Astrocyte (in vitro differentiated cells and primary cell): ENCODE measurements at places on chromosomes 5 and 9. TPM values are rescaled to one million over a fixed set of nuclear protein-coding genes. Genes with fewer than 3 reads are reported as not detected.

DNA sequence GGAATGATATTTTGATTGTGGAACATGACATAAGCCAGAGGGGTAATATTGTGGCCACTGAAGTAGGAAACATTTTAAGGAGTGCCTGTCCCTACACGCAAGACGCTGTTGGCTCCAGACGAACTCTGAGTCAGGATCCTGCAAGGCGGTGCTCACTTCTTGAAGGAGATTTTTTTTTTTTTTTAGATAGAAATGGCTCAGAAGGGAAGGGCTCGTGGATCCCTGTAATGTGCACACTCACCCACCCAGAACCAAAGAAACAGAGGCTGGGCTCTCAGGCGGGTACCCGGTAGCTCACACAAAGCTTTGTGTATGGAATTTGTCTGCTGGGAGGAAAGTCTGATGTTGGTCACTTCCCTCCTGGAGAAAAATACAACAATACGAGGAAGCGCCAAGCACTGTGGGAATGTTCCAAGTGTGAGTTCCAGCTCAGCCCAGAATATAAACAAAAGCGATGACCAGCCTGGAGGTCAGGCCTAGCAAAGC lies 25.7 kb downstream of the RAPGEF1 start:
- H3K27me3 ChIP-seq = no peaks in the 10 kb centered on the region
- H3K4me3 ChIP-seq = no peak overlapping the region
- DNase-seq = peak; percentile 93

- H3K4me1 ChIP-seq = no peaks in the 10 kb centered on the region
- no peaks in the 10 kb centered on the region for H3K27me3 ChIP-seq
- H3K36me3 ChIP-seq = no peaks in the 10 kb centered on the region
- H3K27ac ChIP-seq = no peak overlapping the region
- no peak overlapping the region for H3K4me3 ChIP-seq
Measured at GRCh38 chr9:102631559-102631958, 363.6 kb upstream of the CYLC2 start.

- H3K36me3 ChIP-seq = no peaks in the 10 kb centered on the region
- H3K4me1 ChIP-seq = no peaks in the 10 kb centered on the region
Measured at GRCh38 chr5:153400931-153401330, 89.5 kb upstream of the GRIA1 start.

GRCh38 chr5:150616506-150616905 lies 24.0 kb upstream of the SYNPO start:
- peaks cover 2% of the 10 kb centered on the region for H3K27me3 ChIP-seq
- no peak for DNase-seq
- H3K4me1 ChIP-seq = peaks cover 39% of the 10 kb centered on the region
- no peaks in the 10 kb centered on the region for H3K36me3 ChIP-seq

DNA sequence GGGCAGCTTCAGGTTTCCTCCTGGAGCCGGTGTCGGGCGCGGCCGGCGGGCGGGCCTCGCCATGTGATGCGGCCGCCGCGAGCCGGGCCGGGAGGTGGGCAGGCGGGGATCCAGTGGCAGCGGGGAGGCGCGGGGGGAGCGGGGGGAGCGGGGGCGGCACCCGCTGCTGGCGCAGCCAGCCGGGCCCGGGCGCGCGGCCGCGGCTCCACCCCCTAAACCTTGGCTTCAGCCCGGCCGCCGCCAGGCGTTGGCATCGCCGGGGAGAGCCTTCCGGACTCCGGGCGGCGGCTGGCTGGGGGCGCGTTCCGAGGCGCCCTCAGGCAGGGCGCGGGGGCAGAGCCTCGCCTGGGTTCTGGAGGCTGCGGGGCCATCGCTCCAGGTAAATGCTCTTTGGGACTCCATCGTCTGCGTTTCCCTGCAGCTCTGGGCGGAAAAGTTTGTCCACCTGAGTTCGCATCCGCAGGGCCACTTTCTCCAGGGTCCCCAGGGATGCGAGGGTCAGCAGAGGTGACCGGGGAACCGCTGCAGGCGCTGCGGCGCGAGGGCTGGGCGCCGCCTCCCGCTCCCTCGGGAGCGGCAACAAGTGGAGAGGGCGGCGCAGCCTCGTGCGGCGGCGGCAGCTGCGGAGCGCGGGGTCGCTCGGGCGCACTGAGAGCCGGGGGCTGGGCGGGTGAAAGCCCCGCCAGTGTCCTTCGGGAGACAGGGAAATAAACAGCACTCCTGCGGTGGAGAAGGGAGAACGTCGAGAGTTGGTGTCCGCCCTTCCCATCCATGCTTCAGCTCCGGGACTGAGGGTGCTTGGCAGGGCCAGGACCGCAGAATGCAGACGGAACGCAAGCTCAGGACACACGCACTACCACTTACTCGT lies at the start of gene ARHGEF28:
Gene ARHGEF28 (plus strand): TSS at position 253 of the 868 bp plus-strand sequence. CDS start 58,656 bp downstream, outside the sequence.
- DNase-seq = peak; percentile 40
- H3K27ac ChIP-seq = peak within 1 kb of the TSS; percentile 47
- H3K4me3 ChIP-seq = peak within 1 kb of the TSS; percentile 79
- no peaks in the 10 kb centered on the region for H3K27me3 ChIP-seq
- H3K4me1 ChIP-seq = peaks cover 17% of the 10 kb centered on the region

- no peaks in the 10 kb centered on the region for H3K4me1 ChIP-seq
- H3K36me3 ChIP-seq = no peaks in the 10 kb centered on the region
- no peak overlapping the region for H3K4me3 ChIP-seq
- no peaks in the 10 kb centered on the region for H3K27me3 ChIP-seq
Measured at GRCh38 chr9:101311758-101312420, 72.9 kb downstream of the BAAT start.

DNA sequence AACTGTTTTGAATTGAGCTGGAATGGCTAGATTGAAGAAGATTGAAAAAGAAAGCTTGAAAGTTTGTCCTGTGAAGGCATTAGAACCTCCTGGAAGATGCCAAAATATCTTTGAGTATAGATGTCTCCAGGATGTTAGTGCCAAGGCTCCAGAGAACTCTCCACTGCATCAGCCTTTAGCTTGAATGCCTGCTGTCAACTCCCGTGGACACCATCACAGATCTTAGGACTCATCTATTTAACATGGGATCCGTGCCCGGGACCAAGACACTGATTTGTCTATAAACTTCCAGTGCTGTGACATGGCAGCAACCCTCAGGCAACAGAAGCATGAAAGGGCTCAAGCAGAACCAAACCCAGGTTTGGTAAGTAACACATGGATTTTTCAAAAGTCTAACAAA lies 670.9 kb upstream of the ST8SIA4 start:
- H3K36me3 ChIP-seq = no peaks in the 10 kb centered on the region
- no peaks in the 10 kb centered on the region for H3K27me3 ChIP-seq
- DNase-seq = no peak
- no peaks in the 10 kb centered on the region for H3K4me1 ChIP-seq
- H3K27ac ChIP-seq = no peak overlapping the region

ZNG1A gene
- total RNA-seq = 45.2 and 49.4 TPM in 2 replicates

OTULINL gene
- total RNA-seq = 2.8 and 4.7 TPM in 2 replicates

DNA sequence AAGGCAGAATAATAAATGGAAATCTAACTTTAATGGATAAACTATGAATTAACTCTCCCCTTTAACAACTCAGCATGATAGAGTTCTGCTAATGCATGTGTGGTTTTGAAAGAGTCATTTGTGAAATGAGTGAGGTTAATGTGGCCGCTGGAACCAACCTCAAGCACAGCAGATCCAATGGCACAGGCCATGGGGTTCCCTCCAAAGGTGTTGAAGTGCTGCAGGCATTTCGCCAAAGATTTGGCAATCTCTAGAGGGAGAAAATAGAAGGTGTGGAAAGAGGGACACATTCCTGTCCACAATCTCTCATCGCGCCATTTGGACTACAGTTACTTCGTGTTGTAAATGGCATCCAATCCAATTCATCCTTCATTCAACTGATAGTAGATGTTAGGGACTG lies 35.0 kb downstream of the AGXT2 start:
- H3K4me1 ChIP-seq = no peaks in the 10 kb centered on the region
- H3K4me3 ChIP-seq = no peak overlapping the region
- no peak overlapping the region for H3K27ac ChIP-seq
- DNase-seq = no peak

OR2Y1 gene
- not detected in 2 replicates for total RNA-seq

IFNB1 gene
- total RNA-seq = 2.5 and 3.2 TPM in 2 replicates

HTR1A gene
- total RNA-seq = not detected in 2 replicates

- no peaks in the 10 kb centered on the region for H3K4me1 ChIP-seq
- DNase-seq = no peak
- H3K36me3 ChIP-seq = no peaks in the 10 kb centered on the region
- H3K4me3 ChIP-seq = no peak overlapping the region
Measured at GRCh38 chr9:87531370-87532295, 34.0 kb downstream of the DAPK1 start.

NEUROG1 gene
- total RNA-seq = not detected in 2 replicates

GRCh38 chr5:69152731-69153130 lies 14.2 kb upstream of the CCNB1 start:
- H3K36me3 ChIP-seq = no peaks in the 10 kb centered on the region
- H3K4me1 ChIP-seq = no peaks in the 10 kb centered on the region
- no peak overlapping the region for H3K4me3 ChIP-seq

BAAT gene
- 8.9 and 9.5 TPM in 2 replicates for total RNA-seq

WNT8A gene
- not detected in 2 replicates for total RNA-seq

GRCh38 chr5:178232920-178233429 lies 373 bp upstream of the PHYKPL start:
- H3K36me3 ChIP-seq = peaks cover 9% of the 10 kb centered on the region
- peak overlapping the region; percentile 83 for H3K4me3 ChIP-seq
- H3K27me3 ChIP-seq = no peaks in the 10 kb centered on the region
- H3K27ac ChIP-seq = peak overlapping the region; percentile 68

DNA sequence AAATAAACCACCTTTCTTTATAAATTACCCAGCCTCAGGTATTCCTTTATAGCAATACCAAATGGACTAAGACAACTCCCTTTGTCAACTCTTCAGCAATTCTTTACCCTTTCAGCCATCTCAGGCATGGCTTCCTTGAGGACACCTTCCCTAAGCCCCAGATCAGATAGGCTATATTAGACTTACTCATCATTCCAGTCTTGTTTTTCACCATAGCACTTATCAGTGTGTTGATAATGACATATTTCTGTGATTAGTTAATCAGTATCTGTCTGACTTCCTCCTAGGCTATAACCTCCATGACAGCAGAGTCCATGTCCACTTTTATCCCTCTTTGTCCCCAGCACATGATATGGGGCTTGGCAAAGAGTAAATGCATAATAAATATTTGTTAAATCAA lies 238.1 kb downstream of the ACTL7B start:
- no peaks in the 10 kb centered on the region for H3K27me3 ChIP-seq
- peaks cover 31% of the 10 kb centered on the region for H3K4me1 ChIP-seq
- H3K27ac ChIP-seq = no peak overlapping the region
- H3K4me3 ChIP-seq = no peak overlapping the region

CDX1 gene
- total RNA-seq = 0.50 TPM in 1 of 2 replicates, not detected in the other

DNA sequence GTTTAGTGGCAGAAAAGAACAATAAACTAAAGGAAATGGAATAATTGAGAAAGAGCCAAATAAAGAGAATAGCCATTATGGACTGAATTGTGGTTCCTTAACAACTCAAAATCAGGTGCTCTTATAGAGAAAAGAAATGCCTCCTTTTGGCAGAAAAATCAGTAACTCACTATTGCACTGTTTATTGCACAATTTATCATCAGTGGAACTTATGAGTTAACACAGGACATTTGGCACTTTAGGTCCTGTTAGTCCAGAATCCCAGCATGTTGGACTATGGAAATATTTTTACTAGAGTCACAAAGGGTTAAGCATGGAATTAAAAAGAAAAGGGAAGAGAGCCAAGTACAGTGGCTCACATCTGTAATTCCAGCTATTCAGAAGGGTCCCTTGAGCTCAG lies 53.8 kb upstream of the JMY start:
- H3K27me3 ChIP-seq = no peaks in the 10 kb centered on the region
- H3K36me3 ChIP-seq = no peaks in the 10 kb centered on the region
- no peaks in the 10 kb centered on the region for H3K4me1 ChIP-seq
- H3K4me3 ChIP-seq = no peak overlapping the region
- H3K27ac ChIP-seq = no peak overlapping the region

FOXD4L4 gene
- 0.14 TPM in 1 of 2 replicates, not detected in the other for total RNA-seq
